Urinary bladder (tissue), 4 donors: ENCODE measurements at places on chromosomes 1 and 21.
A peak's percentile ranks its signal among the peaks of the same experiment; 100 is the strongest.

- DNase-seq = no peak
These were observed 57.9 kb upstream of the TTC34 start for GRCh38 chr1:2859219-2859880.

- no peak for DNase-seq
These were observed 51.7 kb upstream of the ACADM start for GRCh38 chr1:75672528-75673393.

DNA sequence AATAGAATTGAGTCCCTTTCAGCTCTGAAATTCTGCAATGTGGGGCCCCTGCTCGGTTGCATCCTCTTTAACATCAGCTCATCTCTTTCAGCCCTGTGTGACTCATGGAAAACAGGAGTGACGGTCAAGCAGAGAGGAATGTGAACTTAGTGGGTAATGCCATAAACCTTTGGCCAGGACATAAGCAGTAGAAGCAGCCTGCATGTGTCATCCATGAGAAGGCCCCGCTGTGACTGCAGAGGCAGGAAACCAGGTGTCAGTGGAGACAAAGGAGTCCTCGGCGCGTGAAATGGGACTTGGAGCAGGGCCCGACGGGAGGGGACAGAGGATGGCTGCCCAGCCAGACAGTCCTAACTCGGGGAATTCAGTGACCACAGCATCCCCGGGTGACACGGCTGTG is 21.1 kb upstream of the EPHB2 start:
- no peak for DNase-seq

- DNase-seq = peak; percentile 55
These were observed 20.2 kb downstream of the IPP start for GRCh38 chr1:45730075-45730779.

DNA sequence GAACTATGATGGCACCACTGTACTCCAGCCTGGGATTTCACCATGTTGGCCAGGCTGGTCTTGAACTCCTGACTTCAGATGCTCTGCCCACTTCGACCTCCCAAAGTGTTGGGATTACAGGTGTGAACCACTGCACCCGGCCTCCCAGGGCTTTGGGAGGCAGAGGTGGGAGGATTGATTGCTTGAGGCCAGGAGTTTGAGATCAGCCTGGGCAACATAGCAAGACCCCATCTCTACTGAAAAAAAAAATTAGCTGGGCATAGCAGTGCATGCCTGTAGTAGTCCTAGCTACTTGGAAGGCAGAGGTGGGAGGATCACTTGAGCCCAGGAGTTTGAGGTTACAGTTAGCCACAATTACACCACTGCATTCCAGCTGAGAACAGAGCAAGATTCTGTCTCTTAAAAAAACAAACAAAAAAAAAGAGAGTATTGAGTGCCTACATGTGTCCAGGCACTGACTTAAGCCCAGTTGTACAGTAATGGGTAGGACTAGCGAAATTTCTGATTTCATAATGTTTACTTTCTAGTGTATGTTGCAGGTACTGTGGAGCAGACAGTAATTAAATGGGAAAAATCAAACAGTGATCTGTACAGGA is 4.2 kb downstream of the MANEAL start:
- DNase-seq = no peak

GRCh38 chr1:117368116-117369108 is 1.2 kb downstream of the MAN1A2 start:
- DNase-seq = no peak

GRCh38 chr1:31639543-31639942 is 5.1 kb downstream of the PEF1 start:
- no peak for DNase-seq

DNA sequence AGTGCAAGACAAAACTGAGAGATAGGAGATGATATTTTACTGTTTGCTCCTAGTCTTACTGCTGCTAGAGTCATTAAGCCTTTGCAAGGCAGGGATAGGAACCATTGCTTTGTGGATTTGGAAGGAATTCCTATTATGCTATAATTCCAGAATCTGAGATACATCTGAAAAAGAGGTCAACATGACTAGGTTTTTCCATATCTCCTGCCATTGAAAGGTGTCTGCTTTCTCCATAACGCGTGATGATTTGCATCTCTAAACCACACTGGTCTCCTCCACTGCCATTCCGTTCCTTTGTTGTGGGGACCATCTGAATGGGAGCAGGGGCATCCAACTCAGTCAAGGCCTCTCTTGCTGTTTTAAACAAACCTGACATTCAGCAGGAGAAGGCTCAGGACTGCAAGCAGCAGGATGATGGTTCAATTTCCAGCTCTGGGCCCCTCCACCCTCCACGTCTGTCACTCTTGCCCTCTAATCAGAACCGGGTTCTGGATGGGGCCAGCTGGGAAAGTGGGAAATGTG is 45.2 kb downstream of the PLPP3 start:
- no peak for DNase-seq

- DNase-seq = no peak
These were observed 16.0 kb downstream of the FNBP1L start for GRCh38 chr1:93463960-93464359.
